Fibroblast of skin of left quadriceps (primary cell): ENCODE measurements at places on chromosomes 11 and 22.

DNA sequence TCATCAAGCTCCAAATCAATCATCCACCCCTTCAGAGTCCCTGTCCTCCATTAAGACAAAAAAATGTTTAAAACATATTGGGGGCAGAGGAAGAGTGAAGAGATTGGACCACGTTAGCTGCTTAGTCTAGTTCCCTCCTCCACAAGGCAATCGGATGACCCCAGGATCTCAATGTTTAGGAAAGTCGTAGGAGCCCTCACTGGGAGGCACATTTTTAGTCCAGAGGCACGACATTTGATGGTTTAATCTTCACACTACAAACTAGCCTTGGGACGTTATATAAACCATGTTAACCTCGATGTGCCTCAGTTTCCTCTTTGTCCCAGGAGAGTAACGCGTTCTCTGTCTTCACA, 588 bp upstream of the FAT3 start:
- DNase-seq: no peak

- no peak for DNase-seq
Observed at GRCh38 chr22:44317123-44317444, 4.3 kb upstream of the SHISAL1 start.

- DNase-seq: no peak
Observed at GRCh38 chr11:60864856-60865513, 2.4 kb upstream of the ZP1 start.

DNA sequence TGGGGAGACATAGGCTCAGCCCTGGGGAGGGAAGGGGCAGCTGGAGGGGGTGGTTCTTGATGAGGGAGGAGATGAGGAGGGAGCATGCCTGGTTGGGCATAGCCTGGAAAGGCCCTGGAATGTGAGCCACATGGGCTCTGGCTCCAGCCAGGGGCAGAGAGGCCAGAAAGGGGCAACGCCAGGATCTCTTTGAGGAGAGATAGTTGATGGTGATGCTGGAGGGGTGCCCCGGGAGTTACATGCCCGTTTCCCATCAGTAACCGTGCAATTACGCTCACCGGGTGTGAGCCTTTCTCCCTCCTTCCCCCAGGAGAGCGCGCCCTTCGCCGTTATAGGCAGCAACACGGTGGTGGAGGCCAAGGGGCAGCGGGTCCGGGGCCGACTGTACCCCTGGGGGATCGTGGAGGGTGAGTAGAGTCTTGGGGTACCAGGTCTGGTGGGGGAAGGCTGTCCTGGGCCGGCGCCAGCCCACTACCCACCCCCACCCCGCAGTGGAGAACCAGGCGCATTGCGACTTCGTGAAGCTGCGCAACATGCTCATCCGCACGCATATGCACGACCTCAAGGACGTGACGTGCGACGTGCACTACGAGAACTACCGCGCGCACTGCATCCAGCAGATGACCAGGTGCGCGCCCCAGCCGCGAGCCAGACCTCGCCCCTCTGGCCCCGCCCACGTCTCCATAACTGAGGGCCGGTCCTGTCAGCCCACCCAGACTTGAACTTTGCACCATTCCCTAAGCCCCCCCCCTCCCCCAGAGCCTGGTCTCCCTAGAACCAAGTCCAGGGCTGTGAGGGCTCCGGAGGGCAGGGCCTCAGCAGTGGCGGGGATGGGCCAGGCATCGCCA, 1.8 kb upstream of the GP1BB start:
- no peak for DNase-seq

- DNase-seq: no peak
Observed at GRCh38 chr11:131483453-131483852, 113.0 kb downstream of the NTM start.

DNA sequence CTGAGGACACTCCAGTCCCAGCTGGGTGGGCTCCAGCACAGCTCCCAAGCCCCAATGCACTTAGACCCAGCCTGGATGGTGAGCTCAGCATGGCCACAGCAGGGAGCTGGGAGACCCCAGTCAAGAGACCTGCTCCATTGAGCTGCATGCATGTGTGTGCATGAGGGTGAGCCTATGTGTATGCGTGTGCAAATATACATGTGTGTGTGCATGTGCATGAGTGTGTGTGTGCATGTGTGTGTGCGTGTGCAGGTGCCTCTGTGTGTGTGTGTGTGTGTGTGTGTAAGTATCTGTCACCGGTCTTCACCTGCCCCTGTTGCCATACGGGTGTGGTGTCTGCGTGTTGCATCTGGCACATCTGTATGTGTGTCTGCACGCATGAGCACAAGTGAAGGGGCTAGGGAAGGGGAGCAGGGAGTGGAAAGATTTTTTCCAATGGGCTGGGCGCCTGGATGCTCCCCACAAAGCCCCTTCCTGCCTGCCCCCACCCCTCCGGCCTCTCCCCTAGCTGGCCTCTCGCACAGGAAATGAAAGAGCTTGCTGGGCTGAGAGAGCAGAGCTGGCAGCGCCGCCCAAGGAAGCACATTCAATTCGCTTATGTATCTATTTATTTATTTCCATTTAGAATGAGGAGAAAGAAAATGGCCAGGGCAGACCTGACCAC, 4.1 kb downstream of the TSPAN32 start:
- no peak for DNase-seq
